NCI-H226 (cell line): ENCODE measurements at places on chromosomes 2 and 18.

- DNase-seq, result peak; percentile 4
Measured at GRCh38 chr2:238061315-238062202, 758 bp downstream of the SCLY start.

DNA sequence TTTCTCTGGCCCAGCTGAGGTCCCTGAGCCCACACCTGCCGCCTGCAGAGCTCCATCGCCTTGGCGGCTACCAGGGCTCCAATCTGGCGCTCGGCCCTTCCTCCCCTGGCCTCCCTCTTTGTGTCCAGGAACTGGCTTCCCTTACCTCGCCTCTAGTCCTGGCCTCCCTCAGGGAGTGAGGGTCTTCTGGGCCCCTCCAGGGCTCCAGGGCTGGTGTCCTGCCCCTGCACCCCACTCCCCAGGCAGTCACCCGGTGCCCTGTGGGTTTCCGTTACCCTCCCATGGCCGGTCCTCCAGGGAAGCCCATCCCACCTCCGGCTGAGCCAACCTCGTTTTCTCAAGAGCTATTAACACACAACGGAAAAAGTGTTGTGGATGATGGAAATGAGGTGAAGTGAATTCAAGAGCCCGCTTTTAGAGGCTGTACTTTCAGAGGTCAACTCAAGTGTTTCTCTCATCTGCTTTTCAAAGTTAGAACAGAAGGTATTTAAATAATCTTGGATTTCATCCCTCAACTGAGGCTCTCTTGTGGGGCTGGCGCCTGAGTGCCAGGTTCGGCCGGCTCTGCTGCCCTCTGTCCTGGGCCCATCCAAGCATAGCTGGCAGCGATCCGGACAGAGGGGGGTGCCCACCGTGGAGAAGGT is 131.9 kb downstream of the ASB1 start:
- DNase-seq, result no peak

- DNase-seq, result peak; percentile 70
Measured at GRCh38 chr18:31247574-31248199, 70.3 kb upstream of the DSG1 start.

- DNase-seq, result peak; percentile 96
Measured at GRCh38 chr2:8681786-8682692, at the start of gene ID2. ID2 (plus strand) TSS chr2:8682056; CDS start chr2:8682166, 110 bp downstream.

DNA sequence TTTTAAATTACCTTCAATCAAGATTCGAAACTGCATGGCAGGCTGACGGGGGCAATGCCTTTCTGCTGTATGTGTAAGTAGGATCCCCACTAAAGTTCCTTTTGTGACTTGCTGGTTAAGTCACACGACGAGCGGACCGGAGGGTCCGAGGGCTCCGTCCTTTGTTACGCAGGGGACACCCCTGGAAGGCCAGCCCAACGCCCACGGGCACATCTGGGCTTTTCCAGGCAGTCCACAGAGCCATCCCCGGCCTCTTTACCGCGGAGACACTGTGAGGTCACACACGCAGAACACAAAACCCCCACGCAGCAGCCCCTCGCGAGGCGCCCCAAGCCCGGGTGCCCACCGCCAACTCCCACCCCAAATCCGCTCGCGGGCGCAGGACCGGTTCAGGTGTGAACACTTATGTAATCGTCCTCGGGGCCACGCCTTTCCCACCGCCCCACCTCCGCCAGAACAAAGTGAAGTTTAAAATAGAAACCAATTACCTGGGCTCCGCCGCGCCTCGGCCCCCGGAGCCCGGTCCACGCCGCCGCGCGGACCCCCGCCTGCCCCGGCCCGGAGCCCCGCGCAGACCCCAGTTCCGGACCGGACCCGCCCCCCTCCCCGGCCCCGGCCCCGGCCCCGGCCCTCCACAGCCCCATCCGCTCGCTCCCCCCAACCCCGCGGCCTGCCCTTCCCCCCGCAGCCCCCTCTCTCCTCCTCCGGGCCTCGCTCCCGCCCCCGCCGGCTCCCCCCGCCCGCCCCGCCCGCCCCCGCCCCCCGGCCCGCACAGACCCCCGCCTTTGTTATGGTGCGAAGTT is 4.2 kb downstream of the ZNF516 start:
- no peak for DNase-seq

DNA sequence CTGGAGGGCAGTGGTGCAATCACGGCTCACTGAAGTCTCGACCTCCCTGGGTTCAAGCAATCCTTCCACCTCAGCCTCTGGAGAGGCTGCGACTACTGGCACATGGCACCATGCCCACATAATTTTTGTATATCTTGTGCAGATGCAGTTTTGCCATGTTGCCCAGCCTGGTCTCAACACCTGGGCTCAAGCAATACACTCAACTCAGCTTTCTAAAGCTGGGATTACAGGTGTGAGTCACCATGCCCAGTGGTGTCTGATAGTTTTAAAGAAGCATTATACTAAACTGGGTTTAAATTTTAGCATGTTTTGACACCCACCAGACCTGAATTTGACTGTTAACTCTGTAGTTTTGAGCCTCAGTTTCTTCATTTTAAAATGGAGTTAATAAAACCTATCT is 109.4 kb upstream of the SLC38A11 start:
- no peak for DNase-seq

DNA sequence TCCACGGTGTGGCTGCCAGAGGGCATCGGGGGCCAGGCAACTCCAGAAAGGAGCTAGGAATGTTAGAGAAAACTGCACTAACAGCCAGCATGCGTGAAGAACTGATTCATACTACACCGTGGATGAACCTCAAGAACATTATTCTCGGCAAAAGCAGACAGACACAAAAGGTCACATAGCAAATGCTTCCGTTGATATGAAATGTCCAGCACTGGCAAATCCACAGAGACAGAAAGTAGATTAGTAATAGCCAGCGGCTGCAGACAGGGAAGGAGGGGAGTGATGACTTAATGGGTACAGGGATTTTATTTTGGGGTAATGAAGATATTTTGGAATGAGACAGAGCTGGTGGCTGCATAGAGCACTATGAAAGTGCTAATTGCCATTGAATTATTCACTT is 37.4 kb downstream of the SCTR start:
- peak; percentile 74 for DNase-seq

DNA sequence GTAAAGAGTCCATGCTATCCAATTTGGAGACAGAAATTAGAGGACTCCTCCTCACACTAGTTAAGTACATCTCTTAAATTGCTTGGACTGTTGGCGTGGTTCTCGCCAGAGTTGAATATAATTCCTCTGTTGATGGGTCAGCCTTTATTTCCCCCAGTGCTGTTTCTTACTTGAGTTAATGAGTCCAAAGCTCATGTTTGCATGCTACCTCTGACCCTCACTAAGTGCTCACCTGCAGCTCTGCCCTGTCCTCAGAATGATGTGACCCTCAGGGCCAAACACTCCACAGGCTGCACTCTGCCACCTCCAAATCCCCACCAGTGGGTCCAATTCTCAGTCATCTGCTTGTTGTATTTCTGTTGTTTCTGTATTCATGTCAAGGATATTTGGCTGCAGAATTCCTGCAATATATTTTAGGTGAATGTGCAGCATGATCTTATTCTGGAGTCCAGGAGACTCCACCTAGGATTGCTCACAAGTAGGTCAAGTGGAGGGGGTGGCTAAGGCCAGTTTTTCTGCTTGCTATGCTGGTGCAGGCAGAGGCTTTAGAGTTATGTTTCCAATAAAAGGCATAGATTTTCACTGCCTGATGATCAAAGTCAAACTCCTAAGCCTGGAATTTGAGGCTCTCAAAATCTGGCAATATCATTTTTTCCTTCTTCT is 37.8 kb downstream of the RDH14 start:
- no peak for DNase-seq
